ENCODE measurements at places on chromosomes 3 and 15.
A peak's percentile ranks its signal among the peaks of the same experiment; 100 is the strongest.

GRCh38 chr15:60116456-60117089, 112.5 kb downstream of the FOXB1 start:
- DNase-seq, result no peak

GRCh38 chr15:65077981-65078352, 1.4 kb downstream of the KBTBD13 start:
- DNase-seq, result peak; percentile 64

- no peak for DNase-seq
Observed at GRCh38 chr15:56965231-56966013, 47.0 kb downstream of the TCF12 start.

- no peak for DNase-seq
Observed at GRCh38 chr15:83516935-83517334, 69.8 kb downstream of the SH3GL3 start.

DNA sequence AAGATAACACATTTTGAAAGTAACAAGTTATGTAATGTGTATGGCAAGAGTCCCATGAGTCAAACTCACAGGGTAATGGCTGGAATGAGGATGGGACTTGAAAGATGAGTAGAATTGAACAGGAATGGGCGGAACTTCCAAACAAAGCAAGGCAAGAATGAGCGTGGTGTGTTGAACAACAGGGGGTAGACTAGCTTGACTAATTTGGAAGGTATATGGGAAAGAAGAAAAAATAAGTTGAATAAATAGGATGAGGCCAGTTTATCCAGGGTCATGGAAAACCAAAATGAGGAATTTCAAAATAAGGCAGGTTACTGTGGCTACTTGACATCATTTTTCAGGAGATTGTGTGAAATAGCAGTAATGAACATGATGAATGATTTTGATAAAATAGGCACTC, 2.5 kb upstream of the DPH6 start:
- DNase-seq, result no peak

DNA sequence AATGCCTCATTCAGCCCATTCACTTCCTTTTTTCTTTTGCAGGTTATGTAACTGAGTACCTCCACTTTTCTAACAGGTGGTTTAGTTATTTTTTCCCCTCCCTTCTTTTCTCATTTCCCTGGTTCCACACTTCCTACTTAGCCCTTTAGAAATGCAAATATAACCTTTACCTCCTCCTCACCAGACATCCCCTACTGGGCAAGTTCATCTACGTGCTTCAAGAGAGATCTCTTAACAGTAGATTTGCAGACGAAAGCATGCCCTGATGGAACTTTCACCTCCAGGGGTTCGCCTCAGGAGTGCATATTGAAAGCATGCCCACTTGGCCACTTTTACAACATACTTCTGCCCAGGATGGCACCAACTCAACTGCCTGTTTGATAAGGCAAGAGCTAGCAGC, 314.1 kb upstream of the LRRC3B start:
- no peak for DNase-seq

- no peak for DNase-seq
Observed at GRCh38 chr3:19541284-19541683, 392.7 kb downstream of the EFHB start.

Measured in nephron progenitor cell (in vitro differentiated cells).